HTR-8/SVneo (cell line): ENCODE measurements at places on chromosomes 11 and 22.

DNA sequence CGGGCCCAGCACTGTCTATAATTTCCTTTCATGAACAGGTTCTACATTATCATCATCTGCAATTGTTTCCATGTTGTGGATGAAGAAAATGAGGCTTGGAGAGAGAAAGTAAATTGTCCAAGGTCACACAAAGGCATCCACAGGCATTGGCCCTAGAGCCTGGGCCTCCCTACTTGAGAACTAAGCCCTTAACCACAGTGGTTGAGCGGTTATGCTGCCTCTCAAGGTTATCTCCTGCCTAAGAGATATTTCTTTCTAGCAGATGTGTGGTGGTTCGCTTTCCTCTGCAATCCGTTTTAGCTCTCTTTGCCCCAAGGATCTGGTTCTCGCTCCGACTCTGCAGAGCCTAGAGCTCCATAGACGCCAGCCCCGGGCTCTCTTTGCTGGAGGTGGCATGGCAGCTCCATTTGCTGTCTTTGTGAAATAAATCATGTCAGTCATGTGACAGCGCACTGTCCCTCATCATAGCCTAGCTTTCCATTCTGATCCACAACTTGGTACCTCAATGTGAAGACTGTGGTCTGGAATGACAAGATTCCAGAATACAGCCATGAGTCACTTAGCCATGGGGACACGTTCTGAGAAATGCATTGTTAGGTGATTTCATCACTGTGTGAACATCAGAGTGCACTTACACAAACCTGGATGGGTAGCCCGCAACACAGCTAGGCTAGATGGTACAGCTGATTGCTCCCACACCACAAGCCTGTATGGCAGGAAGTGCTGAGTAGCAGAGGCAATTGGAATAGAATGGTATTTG is 27.2 kb downstream of the RPS6KA4 start:
- DNase-seq: no peak

DNA sequence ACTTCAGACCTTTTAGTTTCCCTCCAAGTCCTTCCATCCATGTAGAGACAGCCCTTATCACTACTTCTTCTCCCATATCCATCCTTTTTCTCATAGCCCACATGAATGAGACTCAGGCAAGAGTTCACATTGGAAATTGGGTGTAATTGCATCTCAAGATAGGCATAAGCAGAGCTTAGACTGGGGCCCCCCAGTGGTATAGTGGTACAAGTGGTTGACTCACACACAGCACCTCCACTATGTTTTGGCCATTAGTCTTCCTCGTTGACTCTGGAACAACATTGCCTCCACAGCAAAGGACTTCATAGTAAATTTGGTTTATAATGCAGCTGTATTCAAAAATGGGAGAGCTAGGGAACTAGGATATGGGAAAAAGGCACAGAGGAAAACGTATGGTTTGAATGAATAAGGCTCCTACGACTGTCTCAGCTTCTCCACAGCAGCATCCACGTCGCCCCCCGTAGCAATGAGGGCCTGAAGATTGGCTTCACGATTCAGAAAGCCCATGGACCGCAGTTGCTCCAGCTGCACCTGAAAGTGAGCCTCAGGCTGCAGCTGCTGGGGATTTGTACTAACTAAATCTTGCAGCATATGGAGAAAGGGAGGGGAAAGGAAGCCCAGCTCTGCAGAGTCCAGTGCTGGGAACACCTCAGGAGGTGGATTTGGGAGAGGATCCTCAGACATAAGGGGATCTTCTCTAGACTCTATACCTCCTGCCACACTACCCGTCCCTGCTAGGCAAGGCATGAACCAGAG is 2.4 kb downstream of the UBQLN3 start:
- no peak for DNase-seq

DNA sequence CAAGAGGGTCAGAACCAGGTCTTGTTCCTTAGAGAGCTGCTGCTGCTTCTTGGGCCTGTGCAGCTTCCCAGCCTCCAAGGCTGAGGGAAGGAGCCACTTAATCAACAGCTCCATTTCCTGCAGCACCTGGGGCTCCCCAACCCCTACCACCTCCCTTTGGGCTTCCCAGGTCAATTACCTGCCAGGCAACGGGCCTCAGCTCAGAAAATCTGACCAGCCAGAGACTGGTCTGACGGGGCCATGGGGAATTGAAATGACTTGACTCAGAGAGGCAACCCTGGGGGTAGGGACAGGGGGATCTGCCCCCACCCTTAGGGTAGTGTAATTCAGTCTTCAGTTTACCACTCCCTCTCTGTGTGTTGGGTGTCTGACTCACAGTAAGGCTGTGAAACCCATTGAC is 4.7 kb upstream of the MAJIN start:
- no peak for DNase-seq

DNA sequence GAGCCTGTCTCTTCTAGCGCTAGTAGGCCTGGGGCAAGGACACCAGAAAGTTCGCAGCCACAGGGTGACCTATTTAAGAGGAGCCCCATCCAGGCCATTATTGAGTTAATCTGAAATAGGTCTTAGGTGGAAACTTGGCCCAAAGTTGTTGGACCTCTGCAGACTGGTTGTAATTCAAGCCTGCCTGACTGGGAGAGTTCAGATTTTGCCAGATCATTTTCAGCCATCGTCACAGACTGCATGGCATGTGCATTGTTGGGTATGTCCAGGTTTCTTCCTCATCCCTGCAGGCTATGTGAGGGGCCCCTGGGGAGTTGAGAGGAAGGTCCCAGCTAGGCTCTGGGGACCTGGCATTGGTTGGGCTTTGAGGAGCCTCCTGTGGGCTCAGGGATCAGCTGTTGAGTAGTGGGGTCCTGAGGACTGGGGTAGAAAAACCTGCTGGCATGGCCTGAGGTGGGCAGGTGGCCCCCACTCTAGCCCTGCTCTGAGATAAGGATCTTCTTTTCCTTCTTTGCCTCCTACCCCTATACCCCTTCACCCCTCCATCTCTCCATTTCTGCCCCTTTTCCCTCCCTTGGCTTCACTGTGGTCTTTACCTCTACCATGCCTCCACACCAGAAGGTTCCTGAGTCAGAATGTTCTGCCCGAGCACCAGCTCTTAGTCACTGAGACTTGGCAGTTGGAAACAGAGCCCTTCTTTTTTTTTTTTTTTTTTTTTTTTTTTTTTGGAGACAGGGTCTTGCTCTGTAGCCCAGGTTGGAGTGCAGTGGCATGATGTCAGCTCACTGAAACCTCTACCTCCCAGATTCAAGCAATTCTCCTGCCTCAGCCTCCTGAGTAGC is 112.7 kb downstream of the MORC2 start:
- no peak for DNase-seq

DNA sequence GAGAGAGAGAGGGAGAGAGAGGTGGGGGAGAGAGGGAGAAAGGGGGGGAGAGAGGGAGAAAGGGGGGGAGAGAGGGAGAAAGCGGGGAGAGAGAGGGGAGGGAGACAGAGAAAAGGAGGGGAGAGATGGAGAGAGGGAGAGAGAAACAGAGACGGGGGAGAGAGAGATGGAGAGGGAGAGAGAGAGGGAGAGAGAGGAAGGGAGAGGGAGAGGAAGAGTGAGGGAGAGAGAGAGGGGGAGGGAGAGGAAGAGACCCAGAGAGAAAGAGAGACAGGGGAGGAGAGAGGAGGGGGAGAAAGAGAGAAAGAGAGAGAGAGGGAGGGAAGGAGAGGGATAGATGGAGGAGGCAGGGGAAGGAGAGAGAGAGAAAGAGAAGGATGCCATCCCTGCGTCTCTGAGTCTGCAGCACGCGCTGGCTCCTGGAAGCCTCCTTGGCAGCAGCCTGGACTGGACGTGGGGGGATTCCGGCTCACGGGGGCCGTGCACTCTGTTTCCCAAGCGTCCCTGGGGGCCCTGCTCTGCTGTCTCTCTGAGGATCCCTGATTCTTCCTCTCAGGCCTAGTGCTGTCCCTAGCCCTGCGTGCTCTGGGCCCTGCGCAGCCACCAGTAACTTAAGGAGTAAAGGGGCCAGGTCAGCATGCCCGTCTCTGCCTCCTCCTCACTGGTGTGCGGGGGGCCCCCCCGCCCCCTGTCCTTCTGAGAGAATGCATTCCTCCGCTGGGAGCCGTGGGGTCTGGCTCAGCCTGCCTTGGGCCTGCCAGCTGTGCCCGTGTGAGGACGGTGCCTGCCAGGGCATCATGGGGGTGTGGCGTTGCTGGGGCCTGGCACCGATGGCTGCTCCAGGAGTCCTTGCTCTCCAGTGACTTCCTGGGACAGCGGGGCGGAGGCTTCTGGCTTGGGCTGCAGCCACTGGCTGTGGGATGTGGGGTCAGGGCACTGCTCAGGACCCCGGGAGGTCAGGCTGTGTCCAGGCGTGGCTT is 429.5 kb downstream of the TBC1D22A start:
- DNase-seq: no peak
